Jurkat, Clone E6-1 (cell line): ENCODE measurements at places on chromosomes 3 and 15.
A peak's percentile ranks its signal among the peaks of the same experiment; 100 is the strongest.

DNA sequence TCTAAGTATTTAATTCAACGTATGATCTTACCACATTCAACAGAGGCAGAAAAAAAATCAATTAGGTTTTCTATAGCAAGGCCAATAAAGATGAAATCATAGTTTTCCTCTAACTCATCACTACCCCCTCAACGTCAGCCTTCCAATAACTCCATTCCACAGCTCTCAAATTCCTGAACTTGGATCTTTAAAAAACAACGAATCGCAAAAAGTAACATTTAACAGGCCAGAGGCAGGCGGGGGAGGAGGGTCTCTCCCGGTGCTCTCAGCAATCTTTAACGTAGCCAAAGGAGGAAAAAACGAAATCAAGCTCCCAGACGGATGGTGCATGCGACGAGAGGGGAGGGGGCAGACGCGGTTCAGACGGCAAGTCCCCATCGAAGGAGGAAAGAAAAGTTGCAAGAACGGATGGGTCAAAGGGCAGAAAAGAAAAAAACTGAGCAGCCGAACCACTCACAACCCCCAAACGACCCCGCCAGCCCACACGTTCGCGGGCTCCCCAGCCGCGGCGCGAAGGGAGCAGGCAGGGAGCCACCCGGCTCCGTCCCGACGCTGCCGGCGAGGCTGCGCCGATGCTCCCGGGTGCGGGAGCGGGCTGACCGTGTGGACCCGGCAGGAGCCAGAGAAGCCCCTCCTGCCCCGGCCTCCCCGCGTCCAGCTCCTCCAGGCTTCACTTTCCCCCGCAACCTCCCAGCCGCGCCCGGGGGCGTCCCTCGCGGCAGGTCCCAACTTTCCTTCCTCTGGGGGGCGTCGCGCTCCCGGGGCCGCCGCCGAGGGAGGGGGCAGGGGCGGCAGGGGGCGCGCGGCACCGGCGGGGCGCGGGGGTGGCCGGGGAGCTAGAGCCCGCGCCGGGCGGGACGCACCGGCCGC lies 703 bp downstream of the PEAK1 start:
- DNase-seq = no peak

DNA sequence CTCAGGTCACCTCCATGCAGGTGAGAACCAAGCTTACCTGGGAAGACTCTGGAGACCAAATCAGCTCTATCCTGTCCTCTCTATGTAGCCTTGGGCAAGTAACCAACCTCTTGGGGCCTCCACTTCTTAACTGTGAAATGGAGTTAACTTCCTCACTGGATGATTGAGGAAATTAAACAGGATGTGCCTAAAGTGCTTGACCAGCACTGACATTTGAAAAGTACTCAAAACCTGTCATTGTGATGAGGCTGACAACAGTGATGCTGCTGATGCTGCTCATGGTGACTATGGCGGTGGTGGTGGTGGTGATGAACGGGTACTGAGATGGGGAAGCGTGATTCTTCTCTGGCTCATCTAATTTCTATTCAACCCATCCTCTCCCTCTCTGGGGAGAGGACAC lies 22.3 kb downstream of the VIPR1 start:
- DNase-seq = no peak

DNA sequence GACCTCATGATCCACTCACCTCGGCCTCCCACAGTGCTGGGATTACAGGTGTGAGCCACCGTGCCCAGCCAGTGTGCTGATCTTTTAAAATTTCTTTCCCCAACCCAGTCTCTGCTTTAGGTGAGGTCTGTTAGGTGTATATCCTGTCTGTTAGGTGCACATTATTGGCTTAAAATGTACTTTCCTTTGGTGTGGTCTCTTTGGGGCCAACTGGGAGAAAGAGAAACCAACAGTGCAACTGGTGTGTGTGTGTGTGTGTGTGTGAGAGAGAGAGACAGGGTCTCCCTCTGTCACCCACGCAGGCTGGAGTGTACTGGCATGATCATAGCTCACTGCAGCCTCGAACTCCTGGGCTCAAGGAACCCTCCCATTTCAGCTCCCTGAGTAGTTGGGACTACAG lies 50.3 kb upstream of the GNB5 start:
- DNase-seq = peak; percentile 63

DNA sequence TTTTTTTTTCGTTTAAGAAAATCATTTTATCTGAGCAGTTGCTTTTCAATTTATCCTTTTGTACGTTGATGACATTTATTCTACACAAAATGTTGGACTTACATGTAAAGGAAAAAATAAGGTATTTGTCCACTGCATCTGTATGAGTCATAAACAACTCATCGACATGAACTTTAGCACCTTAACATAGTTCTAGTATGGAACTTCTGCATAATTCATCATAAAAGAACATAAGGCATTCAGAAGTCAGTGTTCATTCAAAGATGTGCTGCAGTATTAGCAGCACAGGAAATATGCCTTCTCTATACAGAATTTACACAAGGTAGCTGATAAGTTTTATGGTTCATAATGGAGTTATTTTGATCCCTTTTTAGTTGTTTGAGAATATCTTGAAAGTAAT lies 801.6 kb downstream of the CADM2 start:
- DNase-seq = no peak

DNA sequence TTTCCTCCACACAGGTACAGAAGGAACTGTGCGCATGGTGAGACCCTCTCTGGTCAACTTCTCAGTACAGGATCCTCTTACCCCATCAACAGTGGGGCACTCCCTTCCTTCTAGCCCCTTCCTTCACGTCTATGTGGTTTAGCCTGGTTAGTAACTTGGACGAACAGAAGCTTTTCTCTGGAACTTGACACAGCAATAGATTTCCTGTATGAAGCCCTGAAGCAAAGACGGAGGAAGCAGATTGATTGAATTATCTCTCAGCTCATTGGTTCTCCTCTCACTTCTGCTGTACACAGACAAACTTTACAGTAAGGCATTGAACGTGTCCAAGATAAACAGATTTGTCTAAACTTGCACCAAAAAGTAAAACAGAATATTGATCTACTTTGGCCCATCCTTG lies at the start of gene CD200R1:
CD200R1 (minus strand) TSS at position 210 of the 400 bp plus-strand sequence. CDS start 246 bp downstream, outside the sequence.
- DNase-seq = no peak

GRCh38 chr15:75731248-75732151 lies 18.9 kb upstream of the CSPG4 start:
- DNase-seq = peak; percentile 28
